ENCODE measurements at places on chromosomes 12 and 14.
A peak's percentile ranks its signal among the peaks of the same experiment; 100 is the strongest.

- peak; percentile 45 for DNase-seq
Measured at GRCh38 chr14:100402631-100403030, 79.5 kb downstream of the SLC25A47 start.

- DNase-seq, result no peak
Measured at GRCh38 chr14:79861111-79861510, 350.2 kb downstream of the DIO2 start.

DNA sequence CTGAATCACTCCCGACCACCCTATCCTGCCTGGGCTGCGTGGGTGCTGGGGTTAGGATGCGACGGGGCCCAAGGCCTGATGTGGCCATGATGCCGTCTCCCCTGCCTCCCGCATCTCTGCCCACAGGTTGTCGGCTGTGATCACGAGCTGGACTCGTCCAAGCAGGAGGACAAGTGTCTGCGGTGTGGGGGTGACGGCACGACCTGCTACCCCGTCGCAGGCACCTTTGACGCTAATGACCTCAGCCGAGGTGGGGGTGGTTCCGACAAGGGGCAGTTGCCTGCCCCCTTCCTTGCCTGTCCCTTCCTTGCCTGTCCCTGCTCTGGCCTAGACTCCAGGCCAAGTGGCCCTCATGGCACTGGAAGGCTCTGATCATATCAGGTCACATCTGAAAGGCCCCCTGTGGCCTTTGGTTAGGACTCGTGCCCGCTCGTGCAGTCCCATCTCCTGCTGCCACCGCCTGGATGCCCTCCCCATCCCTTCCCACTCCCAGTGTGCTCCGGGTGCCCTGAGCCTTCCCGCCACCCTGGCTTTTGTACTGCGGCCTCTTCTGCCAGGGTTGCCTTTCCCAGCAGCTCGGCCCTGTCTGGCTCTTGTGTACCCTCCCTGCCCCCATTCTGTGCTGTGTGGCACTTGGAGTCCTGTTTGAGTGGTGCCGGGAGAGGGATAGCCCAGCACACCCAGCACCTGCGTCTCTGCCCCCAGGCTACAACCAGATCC is 13.6 kb downstream of the PAPLN start:
- DNase-seq, result no peak

DNA sequence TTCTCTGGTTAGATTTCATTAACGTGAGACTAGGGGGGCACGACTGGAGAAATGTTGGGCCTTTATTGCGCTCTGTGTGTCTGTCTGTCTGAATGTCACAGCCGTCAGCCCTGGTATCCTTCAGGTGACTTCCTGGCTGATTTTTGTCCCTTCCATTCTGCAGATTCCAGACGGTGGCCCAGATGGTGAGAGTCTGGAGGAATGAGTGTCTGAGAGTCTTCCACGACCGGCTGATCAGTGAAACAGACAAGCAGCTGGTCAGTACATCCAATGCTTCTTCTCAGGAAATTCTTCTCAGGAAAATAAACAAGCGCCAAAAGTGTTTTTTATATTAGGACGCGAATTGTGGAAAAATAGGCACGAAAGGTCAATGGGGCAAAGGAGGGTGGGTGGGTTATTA is 93.5 kb downstream of the CCDC92 start:
- no peak for DNase-seq

- DNase-seq, result no peak
Measured at GRCh38 chr12:132026796-132027500, 77.2 kb downstream of the EP400 start.

DNA sequence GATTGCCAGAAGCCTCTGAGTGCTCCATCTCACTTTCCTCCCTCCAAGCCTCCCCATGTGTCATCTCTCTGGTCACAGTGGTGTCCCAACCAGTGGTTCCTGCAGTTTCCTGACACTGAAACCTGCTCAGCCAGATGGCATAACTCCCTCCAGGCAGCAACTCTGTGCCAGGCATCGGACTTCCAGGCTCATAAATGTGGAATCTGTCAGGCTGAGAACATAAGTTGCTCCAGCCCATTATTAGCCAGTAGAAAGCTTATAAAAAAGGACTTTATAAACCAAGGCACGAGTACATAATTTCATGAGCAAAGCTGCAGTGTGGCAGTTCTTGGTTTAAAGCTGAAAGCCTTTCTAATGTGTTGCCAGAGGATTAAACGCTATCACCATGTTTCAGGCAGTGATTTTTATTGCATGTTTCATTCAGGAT is 194.3 kb downstream of the DACT1 start:
- DNase-seq, result no peak

- peak; percentile 81 for DNase-seq
Measured at GRCh38 chr12:51246254-51246853, 7.7 kb downstream of the DAZAP2 start.

DNA sequence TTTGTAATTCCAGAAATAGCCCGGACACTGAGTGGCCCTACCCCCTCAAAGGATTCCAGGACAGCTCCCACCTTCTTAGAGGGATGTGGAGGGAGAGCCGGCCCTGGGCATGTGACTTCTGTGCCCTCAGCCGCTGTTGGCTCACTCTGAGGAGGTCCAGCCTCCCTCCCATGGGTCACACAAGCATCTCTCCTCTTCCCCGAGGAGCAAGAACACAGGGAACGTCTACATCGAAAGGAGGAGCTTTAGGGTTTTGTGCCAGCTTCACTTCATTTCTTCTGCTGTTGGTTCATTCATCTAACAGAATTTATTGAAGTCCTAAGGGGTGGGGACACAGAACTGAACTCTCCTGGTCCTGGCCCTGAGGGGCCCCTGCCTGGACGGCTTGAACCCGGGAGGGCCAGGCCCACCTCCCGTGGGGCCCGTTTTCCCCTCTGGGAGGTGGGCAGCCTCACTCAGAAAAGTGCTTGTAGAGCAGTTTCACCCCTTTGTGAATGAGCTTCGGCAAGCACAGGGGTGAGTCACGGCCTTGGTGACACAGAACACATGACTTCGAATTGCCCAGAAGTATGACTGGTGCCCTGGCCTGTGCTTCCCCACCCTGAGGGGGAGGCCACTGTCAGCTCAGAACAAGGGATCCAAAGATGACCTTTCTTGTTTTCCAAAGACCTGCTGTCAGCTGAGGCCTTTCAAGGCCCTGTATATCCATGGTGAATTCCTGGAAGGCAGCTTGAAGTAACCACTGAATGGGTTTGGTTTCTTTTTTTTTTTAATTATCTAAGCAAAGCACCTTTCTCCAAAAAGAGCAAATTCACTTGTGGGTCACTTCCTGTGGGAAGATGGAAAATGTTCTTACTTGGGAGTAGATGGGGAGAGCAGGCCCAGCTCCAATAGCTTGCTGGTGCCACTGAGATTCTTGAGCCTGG is 39.2 kb downstream of the NFKBIA start:
- peak; percentile 95 for DNase-seq

DNA sequence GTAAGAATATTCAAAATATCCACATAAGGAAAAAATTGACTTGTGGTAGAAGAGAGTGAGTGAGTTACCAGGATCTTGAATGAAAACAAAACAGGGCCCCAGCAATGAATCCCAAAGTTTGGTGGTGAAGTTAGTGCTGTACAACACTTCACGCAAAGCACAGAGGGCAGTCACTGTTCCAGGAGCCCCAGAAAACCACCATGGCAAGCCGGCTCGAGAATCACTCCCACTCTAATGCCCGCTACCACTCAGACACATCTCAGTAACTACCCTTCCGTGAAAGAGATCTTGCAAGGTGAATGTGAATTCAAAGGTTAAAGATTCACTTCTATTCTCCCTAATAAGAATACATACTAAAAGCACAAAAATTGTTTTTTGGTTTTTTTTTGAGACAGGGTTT is 30.1 kb downstream of the CLIP1 start:
- no peak for DNase-seq

GRCh38 chr12:132158677-132159554 is 14.7 kb downstream of the NOC4L start:
- DNase-seq, result no peak

DNA sequence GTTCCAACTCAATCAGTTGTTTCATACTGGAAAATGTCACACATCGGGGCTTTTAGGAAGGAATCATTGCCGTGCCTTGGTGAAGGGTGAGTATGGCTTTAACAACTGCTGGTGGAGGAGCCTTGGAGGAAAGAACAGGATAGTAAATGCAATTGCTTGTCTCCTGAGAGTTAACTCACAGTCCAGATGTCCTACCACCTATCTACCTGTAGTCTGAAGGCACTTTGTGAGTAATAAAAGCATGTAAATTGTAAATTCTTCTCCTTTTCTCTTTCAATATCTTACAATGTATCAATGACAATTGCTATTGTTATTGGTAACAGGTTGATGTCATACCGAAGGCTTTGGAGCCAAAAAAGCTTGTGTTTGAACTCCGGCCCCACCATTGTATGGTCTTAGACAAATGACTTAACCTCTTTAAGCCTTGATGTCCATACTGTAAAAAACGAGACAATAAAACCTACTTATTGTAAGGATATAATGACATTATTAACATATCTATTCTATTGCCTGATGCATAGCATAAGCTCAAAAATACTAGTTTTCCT is 397.4 kb downstream of the ADAMTS20 start:
- DNase-seq, result no peak

DNA sequence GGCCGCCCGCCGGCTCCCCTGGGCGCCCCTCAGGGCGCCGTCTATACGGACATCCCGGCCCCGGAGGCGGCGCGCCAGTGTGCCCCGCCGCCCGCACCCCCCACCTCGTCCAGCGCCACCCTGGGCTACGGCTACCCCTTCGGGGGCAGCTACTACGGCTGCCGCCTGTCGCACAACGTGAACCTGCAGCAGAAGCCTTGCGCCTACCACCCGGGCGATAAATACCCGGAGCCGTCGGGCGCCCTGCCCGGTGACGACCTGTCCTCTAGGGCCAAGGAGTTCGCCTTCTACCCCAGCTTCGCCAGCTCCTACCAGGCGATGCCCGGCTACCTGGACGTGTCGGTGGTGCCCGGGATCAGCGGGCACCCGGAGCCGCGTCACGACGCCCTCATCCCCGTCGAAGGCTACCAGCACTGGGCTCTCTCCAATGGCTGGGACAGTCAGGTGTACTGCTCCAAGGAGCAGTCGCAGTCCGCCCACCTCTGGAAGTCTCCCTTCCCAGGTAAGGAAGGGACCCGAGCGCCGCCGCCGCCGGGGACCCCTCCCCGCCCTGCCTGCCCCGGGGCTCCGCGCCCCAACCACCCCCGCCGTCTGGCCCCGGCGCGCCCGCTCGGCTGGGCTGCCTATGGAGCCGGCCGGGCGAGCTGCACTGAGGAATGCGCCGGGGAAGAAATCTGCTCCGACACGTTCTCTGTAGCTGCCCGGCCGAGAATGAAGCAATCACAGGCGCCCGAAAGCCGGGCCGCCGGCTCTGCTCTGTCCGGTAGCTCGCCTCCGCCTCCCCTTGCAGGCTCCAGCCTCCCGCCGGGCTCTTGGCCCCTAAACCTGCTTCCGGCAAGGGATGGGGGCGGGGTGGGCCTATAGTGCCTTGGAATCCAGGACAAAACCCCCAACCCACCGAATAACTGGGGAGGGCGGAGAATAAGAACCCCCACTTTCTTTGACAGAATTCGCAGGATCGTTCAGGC is 794 bp downstream of the HOXC13 start:
- no peak for DNase-seq

- DNase-seq, result no peak
Measured at GRCh38 chr12:2552000-2552756, 242.6 kb upstream of the FKBP4 start.

GRCh38 chr12:25550186-25550585 is 2.9 kb downstream of the LMNTD1 start:
- no peak for DNase-seq

GRCh38 chr12:57085999-57086492 is 2.9 kb upstream of the NAB2 start:
- no peak for DNase-seq

DNA sequence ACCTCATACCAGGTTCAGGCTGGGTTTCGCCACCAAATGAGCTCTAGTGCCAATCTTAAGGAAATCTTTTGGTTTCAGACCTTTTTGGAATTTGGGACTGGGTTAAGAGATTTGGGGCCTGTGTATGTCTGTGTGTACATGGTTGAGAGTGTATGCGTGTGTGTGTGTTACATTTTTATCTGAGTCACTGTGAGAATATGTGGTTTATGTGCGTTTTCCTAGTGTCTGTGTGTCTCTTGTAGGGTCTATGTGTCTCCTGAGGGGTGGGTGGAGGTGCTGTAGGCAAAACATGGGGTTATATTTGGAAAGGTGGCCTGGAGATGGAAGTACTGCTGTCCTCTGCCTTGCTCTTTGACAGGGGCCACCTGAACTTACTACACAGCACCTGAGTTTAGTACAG is 17.9 kb downstream of the C12orf43 start:
- DNase-seq, result no peak

- no peak for DNase-seq
Measured at GRCh38 chr12:49647827-49648711, 24.7 kb downstream of the PRPF40B start.

DNA sequence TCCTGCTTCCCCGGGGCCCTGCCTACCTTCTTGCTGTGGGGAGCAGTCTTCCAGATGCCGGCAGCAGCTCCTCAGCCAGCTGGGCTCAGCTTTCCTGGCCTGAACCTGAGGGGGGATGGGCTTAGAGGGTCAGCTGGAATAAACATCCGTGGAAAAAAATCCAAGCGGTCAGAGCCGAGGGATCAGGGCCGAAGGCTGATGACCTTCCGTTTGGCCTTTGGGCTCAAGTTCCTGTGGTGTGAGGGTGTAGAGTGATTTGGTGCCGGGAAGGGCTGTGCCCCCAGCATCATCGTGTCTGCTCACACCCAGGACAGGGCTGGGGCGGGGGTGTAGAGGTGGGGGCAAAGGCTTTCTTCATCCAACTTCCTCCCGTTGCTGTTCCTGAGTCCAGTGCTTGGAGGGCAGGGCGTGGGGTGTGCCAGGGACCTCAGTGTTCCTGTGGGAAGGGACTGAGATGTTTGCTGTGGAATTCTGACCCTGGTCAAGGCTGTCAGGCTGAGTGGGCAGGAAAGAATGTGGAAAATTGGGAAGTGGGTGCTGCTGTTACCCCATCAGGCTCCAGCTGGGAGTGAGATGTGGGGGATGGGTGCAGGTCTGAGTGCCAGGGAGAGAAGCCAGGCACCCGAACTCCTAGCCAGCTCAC is 2.6 kb downstream of the SMIM41 start:
- DNase-seq, result no peak

DNA sequence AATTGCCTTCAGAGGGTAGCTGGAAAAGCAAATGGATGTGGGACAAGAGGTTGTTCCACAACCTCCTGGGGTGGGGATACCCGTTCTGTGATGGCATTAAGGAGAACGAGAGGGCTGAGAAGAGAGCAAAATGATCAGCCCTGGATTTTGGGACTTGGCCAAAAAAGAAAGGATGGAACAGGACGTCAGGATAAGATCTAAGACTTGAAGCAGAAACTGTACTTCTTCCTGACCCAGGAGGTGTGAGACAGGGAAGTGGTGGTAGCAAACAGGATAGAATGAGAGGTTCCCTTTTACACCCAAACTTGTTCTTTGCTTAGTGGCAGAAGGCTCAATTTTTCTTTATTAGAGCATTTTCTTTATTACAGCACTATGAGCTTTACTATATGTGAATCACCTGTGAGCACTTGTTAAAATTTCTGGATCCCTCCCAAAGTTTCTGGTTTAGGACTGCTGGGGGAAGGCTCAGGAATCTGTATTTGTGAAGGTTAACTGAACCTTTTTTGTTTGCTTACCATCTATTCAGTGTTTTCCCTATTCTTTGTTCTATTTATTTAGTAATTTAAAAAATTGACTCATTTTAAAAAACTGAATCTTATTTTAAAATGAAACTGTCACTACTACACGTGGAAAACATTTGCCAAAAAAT is 59.2 kb downstream of the ERC1 start:
- DNase-seq, result peak; percentile 8

GRCh38 chr14:100589071-100589759 is 2.0 kb upstream of the BEGAIN start:
- DNase-seq, result no peak
